ENCODE measurements at places on chromosomes 3 and 15.

- DNase-seq = peak; percentile 92
These were observed at the start of gene DISP2 for GRCh38 chr15:40357723-40358470. DISP2 (plus strand) TSS chr15:40358219; CDS start chr15:40358322, 103 bp downstream.

GRCh38 chr15:37071134-37071533 is 29.2 kb downstream of the MEIS2 start:
- DNase-seq = no peak

GRCh38 chr3:99947356-99947755 is 129.7 kb downstream of the CMSS1 start:
- DNase-seq = no peak

- DNase-seq = no peak
These were observed 227.2 kb upstream of the NANOGP8 start for GRCh38 chr15:35312344-35312743.

DNA sequence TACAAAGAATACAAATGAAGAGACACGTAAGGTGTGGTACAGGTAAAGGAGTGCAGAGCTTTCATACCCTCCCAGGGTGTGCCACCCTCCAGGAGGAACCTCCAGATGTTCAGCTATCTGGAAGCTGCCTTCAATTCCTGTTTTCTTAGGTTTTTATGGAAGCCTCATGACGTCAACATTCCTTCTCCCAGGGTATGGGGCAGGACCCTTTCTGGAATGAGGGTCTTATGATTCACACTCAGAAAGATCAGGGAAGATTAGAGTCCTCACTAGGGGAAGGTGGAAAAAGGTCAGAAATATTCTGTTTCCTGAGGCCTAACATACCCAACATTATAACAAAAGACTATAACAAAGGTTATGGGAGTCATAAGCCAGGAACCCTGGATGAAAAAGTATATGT is 99.8 kb upstream of the PLCL2 start:
- DNase-seq = no peak

GRCh38 chr3:106206613-106207012 is 337.8 kb upstream of the CBLB start:
- DNase-seq = no peak

DNA sequence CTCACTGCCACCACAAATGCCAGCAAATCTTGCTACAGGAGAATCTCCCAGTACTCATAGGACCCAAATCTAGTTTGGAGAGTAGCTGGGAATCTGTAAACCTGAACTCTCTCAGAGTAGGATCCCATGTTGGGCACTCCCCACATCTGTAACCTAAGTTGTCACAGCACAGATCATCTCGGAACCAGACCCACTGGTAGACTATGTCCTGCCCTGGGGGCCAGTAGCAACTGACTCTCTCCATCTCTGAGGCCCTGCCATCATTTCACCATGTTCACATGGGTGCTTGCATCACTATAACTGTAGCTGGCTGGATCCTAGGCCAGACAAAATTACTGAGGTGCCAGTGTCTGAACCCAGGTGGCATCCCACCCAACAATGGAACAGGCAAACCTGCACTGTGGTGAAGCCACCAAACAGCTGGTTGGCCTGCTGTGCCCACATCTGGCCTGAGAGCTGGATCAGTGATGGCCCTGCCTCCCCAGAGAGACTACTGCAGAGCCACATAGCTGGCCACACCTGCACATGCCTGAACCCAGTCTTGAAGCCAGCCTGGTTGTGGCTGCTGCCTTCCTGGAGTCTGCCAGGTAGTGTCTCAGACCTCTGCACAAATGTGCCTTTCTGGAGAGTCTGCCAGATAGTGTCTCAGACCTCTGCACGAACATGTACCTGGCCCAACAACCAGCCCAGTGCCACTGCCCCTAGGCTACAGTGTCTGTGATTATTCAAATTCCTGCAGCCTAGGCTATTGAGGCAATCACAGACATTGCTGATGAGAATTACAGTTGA is 82.0 kb downstream of the ISL2 start:
- no peak for DNase-seq
